ENCODE measurements at places on chromosomes 13 and 19. TPM values are rescaled to one million over a fixed set of nuclear protein-coding genes. Genes with fewer than 3 reads are reported as not detected.

DNA sequence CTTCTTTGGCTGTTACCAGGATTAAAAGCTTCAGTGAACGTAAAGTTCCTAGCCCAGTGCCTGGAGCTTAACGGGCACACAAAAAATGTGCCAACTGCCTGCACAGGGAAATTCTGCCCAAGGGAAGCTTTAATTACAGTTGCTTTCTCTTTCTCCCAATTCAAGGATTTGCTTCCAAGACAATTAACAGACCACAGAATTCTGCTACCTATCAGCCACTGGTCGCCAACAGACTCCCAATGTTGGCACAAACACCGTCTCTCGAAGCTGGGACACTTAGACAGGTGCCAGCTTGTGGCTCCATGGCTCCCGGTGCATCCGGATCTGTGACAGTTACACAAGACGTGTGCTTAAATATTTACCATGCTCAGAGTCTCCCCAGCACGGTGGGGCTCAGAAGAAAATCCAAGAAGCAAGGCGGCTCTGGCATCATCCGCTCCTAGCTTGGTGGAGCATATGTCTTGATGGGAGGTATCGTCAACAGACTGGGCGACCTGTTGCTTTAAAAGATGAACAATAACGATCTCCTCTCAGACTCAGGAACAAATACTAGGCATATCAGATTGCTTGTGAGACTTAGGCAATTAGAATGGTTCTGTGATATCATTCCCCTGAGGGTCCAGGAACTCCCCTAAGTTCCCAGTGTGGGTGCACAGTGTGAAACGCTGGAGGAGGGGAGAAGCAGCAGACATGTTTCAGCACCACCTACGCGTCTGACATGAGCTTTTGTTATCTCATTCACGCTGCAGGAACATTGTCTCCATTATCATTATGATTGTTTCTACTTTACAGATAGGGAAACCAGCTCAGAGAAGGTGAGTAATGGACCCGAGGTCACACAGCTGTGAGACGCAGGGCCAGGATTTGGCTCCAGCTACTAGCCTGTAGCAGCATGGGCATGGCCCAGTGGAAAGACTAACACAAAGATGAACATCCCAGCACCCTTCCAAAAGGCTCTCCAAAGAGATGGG lies 61.6 kb downstream of the ALOX5AP start:
- DNase-seq, result no peak

DNA sequence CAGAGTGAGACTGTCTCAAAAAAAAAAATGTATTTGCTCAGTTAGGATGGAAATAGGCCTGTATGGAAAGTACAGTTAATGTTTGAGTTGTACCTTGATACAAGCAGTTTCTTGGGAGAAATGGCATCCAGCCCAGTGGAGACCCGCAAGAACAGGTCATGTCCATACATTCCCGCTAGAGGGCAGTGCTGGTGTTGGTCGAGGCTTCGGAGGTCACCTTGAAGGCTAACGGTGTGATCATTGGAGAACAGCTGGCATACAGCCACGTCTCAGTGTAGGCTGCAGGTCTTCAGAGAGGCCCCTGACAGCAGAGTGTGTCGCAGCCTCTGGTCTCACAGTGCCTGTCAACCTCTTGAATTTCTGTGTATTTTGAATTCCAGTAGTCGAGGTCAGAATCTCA lies 7.5 kb downstream of the ZNF610 start:
- DNase-seq, result peak; percentile 85

DNA sequence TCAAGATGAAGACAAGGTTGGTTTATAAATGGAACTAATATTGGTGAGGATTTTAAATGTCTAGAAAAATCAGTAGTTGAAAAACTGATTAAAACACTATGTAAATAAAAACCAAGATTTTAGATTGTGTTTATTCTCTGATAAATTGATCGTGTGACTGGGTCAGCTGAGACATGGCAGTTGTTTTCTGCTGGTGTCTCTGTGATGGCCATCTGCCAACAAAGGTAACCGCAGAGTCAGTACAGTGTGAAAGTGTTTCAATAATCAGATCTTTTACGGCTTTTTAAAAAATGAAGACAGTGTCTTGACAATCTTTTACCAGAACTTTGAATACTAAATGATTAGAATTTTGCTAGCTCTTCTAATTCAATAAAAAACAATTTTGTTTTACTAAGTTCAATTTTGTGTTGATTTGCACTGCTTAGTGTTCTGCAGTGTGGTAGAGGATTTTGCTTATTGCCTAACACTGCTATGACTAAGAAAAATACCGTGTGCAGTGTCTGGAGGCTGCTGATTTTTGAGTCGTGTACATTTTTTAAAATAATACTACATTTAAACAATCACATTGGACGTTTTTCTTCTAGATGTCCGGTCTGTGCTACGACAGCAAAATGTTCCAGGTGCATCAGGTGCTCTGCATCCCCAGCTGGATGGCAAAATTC lies 32.7 kb upstream of the GPR183 start:
- no peak for DNase-seq

DNA sequence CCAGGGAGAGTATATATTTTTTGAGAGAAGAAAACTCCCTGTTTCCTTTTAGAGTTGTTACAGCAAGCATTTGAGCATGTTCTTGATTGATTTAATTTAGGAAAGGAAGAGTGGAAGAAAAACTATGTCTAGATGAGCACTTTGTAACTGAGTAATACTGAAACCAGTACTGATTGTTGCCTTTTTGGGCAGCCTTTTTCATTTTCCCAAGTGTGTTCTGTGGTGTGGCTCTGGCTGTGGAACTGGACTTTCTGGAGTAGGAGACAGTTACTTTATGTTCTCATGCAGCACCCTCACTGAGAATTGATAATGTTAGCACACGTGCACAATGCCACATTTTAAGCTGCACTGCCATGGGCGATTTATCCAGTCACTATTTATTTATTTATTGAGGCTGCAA lies 211.5 kb downstream of the LMO7 start:
- DNase-seq, result no peak

The KCNJ14 gene
- total RNA-seq, result 1.1 TPM

DNA sequence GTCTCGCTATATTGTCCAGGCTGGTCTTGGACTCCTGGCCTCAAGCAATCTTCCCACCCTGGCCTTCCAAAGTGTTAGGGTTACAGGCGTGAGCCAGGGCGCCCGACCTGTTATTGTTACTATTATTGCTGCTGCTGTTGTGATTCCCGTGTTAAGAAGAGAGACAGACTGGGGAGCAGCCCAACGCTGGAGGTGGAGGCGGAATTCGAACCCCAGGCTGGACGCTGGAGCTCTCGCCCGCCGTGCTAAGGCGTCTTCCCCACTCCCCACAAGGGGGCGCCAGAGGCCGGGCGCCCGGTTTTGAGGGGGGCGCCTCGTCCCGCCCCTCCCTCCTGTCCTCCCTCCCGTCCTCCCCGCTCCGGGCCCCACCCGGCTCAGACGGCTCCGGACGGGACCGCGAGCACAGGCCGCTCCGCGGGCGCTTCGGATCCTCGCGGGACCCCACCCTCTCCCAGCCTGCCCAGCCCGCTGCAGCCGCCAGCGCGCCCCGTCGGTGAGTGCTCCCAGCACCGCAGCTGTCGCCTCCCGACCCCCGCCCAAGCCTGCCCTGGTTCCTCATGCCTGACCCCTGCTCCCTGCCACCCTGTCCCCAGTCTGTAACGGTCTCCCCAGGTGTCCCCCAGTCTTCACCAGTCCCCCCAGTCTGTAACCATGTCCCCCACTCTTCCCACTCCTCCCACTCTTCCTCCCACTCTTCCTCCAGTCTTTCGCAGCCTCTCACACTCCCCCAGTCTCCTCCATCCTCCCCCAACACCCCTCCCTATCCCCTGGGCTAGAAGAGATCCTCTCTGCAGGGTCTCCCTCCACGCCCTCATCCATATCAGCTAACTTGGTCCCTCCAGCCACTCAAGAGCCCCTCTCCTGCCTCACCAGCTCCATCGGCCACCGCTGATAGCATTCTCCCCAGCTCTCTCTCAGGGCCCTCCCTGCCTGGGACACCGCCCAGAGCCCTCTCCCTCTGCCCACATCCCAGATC lies at the start of gene EHD2:
Gene EHD2, plus strand, starts transcription at position 377 of the 976 bp plus-strand sequence. CDS start 3,191 bp downstream, outside the sequence.
- peak; percentile 64 for DNase-seq

DNA sequence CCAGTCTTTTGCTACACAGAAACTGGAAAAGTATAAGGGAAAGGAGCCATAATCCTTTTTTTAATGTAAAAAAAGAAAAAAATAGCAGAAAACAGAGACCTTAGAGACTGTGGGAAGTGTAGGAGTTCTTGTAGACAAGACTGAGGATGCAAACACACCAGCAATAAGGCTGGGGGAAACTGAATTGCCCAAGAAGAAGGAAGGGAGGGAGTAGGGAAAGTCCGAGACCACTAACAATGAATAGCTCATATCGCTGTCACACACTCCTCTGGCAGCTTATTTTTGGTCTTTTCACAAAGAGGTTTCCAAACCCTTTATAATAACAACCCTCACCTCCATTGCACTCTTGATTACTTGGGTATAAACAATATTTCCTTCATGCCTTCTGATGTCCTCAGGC lies 952.0 kb downstream of the SLITRK5 start:
- no peak for DNase-seq

DNA sequence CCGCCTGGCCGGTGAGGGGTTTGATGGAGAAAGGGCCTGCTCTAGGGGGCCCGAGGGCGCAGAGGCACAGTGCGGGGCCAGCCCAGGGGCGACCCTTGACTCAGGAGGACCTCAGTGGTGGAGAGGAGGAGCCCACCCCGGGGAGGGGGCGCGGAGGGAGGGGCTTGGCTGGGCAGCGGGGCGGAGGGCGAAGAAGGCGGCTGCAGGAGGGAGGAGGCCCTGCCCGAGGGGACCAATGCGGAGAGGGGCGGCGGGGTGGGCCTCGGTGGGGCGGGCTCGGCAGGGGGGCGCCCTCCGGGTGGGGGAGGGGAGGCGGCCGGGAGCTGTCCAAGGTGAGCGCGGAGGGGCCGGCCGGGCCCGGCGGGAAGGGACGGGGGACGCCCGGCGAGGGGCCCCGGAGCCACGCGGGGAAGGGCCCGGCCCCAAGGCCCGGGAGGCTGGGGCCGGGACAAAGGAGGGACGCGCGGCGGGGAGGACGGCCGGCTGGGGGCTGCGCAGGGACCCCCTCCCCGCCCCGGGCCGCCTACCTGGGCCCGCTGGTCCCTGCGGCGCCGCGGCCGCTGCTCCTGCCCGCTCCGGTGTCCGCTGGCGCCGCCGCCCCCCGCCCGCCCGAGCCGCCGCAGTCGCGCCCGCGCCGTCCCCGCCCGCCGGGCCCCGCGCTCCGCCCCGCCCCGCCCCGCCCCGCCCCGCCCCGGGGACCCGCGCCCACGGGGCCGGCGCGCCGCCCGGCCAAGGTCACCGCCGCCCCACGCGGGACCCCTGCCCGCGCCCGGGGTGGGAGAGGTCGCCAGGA lies at the start of gene DIRAS1:
Gene DIRAS1, minus strand, starts transcription at position 596 of the 793 bp plus-strand sequence. CDS start 3,566 bp downstream, outside the sequence.
- DNase-seq, result peak; percentile 63

The PSG2 gene
- not detected for total RNA-seq

Measured in H9 (cell line).